ENCODE measurements at places on chromosomes 1 and 21.

DNA sequence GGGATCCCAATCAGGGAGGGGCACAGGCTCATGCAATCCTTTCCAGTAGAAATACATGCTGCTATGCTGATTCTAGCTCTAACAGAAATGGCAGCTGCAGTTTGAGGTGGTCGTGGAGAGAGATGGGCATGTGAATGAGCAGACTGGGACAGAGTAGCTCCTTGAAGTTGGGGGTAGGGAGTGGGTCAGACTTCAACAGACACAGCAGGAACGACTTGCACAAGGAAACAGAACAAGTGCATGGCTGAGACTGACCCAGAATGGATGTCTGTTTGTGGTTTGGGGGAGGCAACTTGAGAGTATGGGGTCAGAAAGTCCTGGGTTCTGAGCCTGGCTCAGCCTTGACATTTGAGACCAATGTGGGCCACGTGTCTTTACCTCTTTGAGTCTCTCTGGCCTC, 25.1 kb upstream of the TRABD2B start:
- no peak for DNase-seq

DNA sequence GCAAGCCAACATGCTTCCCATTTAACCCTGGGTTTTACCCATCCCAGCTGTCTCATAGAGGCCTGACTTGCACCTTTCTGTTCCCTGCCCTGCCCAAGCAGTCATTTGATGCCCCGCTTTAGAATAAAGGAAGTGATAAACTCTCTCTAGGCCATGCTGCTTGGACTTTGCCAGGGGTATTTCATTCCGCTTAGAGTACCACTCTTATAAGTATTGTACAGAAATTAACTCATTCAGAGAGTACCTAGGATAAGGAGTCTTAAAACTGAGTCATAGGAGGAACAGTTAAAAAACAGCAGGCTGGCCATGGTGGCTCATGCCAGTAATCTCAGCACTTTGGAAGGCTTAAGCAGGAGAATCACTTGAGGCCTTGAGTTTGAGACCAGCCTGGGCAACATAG, 21.0 kb upstream of the LYST start:
- DNase-seq = peak; percentile 76

DNA sequence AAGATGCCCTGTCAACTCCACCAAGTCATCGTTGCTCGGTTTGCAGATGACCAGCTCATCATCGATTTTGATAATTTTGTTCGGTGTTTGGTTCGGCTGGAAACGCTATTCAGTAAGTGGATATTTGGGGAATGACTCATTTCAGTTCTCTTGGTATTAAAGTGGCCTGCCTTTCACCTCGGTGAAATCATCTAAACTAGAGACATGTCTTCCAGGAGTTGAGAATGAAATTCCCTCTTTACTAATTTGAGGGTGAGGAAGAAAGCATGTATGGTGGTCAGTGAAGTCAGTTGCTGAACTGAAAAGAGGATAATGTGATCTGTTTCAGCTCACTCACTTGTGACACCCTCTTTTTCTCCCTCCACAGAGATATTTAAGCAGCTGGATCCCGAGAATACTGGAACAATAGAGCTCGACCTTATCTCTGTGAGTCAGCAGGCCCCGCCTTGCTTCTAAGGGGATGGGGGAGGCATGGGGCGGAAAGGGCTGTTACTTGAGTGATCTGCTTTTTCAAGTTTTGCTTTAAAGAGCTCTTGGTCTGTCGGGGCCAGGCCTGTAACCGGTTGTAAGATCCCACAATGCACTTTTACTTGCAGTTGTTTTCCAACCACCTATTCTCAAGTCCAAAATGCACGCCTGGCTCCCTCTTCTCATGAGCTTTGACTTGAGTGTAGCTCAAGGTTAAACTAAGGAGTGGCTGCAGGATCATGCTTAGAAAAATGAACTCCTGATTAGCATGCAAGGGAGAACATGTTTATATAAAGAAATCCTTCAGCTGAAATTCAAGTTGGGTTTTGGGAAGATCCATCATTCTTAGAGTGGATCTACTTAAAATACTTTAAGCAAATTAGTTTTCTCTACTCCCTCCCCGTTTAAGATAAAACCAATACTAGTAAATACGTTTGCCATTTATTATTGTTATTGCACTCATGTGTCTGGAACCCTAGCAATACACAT, 59.8 kb downstream of the CAPN2 start:
- peak; percentile 64 for DNase-seq

- no peak for DNase-seq
Observed at GRCh38 chr1:153793261-153793972, 18.2 kb downstream of the SLC27A3 start.

- no peak for DNase-seq
Observed at GRCh38 chr1:212638492-212639151, 30.1 kb downstream of the ATF3 start.

GRCh38 chr1:227782226-227782625, 33.2 kb upstream of the PRSS38 start:
- no peak for DNase-seq

DNA sequence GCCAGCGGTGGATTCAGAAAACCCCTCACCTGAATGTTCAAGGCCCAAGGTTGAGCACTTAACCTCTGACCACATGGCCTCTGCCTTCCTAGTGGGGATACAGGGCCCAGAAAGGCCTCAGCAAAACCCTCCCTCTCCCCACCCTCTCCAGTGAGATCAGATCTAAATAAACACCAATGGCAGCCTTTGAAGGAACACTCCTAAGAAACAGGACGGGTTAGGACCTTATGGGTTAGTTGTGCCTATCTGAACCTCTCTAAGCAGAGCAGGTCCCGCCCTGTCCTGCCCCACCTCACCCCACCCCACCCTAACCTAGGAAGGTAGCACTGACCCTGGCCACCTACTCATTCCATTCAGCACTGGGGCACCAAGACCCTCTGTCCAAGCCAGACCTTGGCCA, 7.9 kb upstream of the GRHL3 start:
- DNase-seq = no peak

GRCh38 chr1:9589144-9589718, 520 bp downstream of the TMEM201 start:
- peak; percentile 40 for DNase-seq

- DNase-seq = no peak
Observed at GRCh38 chr1:42305639-42306038, 29.4 kb downstream of the FOXJ3 start.

DNA sequence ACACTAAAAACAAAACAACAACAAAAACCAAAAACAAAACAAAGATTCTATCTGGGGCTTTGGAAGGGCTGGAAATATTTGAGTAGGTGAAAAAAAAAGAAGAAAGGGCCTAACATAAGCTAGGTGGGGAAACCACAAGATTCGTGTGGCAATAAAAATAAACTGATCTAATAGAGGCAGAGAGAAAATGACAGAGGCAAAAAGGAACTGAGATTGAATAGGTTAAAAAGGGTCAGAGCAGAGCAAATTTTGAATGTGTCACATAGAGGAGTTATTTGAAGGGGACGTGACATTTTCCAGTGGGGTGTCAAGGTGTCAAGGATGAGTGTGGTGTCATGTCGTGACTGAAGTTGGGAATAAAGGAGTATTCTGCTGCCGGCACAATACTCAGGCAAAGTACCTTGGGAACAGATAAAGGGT, 65.2 kb upstream of the RALGPS2 start:
- no peak for DNase-seq

GRCh38 chr1:23399229-23399628, 25.3 kb downstream of the TCEA3 start:
- DNase-seq = no peak

DNA sequence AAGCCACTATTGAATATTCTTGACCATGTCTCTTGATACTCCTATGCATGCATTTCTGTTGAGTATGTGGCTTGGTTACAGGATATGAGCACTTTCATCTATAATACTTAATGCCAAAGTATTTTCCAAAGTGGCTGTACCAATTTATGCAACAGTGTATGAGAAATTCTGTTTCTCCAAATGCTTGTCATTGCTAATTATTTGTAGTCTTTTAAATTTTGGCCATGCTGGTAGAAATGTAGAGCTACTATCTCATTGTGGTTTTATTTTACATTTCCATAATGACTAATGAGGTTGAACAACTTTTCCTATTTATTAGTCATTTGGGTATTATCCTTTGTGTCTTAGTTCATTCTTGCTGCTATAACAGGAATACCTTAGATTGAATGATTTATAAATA, 71.4 kb upstream of the TSPAN2 start:
- DNase-seq = no peak

- no peak for DNase-seq
Observed at GRCh38 chr1:178388418-178389145, 108.2 kb downstream of the CLEC20A start.

DNA sequence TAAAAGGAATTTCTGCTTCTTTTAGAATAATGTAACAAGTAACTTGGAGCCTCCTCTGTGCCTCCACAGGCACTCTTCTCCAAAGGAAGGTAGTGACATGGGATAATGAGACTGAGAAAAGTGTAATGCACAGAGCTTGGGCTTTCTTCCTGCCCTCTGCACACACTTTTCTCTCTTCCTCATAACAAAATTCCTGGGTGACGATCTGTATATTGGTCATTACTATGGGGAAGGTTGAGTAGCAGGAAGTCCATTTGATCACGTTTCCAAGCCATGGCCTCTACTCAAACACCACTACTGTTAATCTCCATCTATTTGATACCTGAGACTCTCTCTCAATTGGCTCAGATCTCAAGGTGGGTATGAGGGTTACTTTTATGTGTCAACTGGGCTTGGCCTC, 113.9 kb downstream of the GRIK1 start:
- no peak for DNase-seq

DNA sequence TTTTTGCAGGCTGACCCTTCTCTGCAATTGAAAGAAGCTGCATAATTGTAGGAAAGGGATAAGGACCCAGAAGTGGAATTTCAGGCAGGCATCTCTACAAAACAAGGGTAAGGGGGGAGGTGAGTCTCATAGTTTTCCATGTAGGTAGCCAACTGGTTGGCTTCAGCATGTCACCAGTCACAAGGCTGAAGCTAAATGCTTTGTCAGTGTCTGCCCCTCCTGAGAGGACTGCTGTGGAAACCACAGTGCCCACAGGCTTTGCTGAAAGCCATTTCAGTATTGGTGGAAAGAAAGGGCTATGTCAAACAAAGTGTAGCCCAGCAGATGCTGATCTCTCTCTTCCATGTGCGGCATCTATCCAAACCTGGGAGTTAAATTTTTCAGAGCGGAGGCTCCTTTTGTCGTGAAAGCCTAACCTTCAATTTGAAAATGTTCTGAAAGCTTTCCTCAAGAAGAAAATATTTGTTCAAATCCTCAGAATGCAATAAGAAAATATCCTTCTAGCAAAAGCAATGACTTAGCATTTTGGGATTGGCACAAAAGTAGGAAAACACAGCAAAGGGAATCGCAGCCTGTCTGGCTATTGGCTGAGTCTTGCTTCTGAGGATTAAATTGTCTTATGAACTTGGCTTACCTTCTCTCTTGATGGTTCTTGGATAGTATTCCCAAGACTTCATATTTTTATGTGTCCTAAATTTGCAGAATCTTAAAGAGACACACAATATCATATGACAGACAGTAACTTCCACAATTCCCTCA, 591.7 kb downstream of the PLPP3 start:
- no peak for DNase-seq

DNA sequence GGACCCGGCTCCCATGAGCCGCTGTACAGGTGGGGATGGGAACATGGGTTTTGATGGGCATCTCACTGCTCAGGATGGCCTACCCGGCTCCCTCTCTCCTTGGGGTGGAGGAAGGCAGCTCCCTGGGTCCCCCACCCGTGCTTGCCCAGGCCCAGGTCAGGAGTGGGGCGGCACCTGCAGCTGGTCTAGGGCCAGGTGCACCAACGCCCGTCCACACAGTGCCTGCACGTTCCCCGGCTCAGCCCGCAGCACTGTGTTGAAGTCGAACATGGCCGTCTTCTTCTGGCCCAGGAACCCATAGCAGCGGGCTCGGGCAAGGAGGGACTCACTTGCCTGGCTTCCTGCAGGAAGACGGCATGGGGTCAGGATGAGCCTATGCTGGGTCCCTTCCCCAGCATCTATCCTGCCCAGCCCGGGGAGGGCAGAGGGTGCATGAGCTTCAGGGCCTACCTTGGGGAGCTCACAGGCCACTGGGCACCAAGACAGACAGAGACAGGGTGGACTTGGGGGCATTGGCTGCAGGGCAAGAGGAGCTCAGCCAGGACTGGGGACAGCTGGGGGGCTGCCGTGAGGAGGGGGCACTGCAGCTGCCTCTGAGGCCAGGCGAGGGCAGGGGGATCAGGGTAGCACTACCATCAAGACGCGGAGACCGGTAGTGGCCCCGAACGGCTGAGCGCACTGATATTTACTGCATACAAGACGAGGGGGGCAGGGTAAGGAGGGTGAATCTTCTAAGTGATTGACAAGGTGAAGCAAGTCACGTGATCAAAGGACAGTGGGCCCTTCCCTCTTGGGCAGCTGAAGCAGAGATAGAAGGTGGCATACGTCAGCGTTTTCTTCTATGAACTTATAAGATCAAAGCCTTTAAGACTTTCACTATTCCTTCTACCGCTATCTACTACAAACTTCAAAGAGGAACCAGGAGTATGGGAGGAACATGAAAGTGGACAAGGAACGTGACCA, 17.8 kb downstream of the TTC34 start:
- no peak for DNase-seq

- no peak for DNase-seq
Observed at GRCh38 chr1:202172015-202172355, 11.6 kb upstream of the PTPN7 start.

DNA sequence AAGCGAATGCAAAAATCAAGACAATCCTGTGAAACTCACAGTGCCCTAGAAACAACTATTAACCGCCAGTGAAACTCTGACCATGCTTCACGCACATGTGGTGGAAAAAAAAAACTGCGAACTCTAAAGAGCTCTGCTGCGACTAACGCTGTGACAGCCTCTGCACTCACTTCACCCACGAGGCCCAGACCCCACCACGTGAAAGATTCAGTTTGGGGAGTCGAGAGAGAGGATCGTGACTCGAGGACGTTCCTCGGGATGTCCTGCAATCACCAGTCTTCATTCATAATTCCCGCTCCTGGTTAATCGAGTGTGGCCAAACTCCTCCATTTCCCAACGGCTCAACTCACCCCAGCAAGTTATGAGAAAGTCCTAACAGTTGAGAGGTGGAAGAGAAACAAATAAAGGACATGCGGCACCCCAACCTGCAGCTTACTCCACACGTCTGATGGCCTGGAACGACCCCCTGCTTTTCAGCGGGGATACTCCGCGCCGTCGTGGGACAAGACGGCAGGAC, 1.1 kb downstream of the SERBP1 start:
- DNase-seq = peak; percentile 53

- no peak for DNase-seq
Observed at GRCh38 chr1:88751714-88752113, 67.6 kb downstream of the PKN2 start.

DNA sequence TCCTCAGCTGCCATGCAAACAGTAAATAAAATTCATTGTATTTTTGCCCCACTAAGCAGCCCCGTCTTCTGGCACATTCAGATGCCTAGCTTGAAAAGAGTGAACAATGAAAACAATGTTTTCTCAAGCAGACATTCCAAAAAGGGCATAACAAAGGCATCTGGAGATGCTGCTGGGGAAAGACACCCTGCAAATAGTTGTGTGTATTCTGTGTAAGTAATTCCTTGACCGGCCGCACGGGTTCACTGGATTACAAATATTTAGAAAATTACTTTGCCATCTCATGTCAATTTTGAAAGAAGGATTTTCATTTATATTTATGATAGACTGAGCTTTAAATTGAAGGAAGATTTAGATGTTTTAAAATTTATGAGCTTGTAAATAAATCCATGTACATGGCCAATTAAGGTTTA, 142.2 kb downstream of the SLC45A1 start:
- DNase-seq = no peak

All from activated CD4-positive, alpha-beta T cell treated with anti-CD3 and anti-CD28 coated beads, Interleukin-2, amount 50 U/mL, for 16 hours (primary cell).